ENCODE measurements at places on chromosomes 5 and 9.

- DNase-seq = no peak
These were observed 6.7 kb upstream of the CDH6 start for GRCh38 chr5:31186672-31187267.

- no peak for DNase-seq
These were observed 60.0 kb downstream of the C9orf50 start for GRCh38 chr9:129560881-129561306.

- DNase-seq = no peak
These were observed 54.3 kb downstream of the TRIP13 start for GRCh38 chr5:946720-947625.

GRCh38 chr5:110356677-110357076, 369.8 kb downstream of the TMEM232 start:
- DNase-seq = no peak

DNA sequence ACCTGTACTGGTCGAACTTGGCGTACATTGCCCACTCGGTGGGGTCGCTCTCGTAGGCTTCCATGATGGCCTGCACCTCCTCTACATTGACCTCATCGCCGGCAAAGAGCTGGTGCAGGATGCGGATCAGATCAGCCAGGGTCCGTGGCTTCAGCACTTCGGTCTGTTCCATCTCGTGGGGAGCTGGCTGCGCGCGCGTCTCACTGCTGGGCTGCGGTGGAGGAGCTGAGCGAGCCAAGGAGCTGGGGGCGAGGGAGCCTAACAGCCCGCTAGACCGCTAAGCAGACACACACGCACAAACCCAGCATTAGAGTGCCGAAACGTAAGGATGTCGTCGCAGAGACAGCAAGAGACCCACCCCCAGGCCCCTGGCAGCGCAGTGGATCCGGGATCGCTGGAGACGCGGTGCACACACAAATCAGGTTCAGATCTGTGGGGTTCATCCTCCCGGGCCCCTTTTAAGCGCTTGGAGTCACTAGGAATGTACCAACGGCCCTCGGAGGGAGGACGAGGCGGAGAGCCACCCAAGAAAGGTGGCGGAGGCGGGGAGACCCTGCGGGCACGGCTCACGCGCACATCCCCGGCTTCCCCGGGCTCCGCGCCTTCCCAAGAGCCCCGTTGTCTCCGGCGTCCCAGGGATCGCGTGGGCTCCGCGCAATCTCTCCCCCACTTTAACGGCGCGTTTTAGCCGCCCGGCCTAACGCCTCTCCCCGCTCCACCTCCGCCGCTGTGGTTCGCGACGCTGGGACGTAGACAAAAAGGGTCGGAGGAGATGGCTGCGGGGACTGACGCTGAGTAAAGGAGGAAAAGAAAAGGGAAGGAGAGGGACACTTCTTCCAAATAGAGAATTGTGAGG, at the start of gene CDO1:
Gene CDO1 (minus strand): TSS at position 434 of the 856 bp plus-strand sequence. CDS start 262 bp downstream, at position 172.
- DNase-seq = no peak

DNA sequence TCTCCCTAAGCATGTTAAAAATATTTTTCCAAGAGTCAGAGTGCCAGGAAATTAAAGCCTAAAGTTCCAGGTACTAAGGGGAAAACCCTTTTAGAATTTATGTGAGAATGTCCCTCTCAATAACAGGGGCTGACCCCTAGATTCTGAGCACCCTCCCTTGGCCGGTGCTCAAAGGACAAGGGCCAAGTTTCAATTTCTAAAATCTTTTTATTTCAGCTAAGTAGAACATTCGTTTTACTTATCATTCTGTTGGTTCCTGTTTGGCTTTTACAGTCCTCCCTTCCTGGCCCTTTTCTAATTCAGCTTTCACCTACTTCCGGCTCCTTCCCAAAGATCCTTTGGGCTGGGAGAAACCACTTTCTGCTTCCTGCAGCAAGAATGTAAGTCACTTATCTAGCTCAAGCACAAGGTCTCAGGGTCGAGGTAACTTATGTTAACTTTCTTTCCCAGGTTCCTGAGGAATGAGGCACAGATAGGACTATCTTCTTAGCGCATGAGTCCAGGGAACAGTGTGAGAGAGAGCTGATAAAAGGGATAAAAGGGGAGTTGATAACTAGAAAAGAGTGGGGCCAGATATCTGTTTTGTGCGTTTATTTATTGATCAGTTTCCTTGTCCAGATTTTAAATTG, 34.6 kb upstream of the F2RL2 start:
- DNase-seq = no peak

DNA sequence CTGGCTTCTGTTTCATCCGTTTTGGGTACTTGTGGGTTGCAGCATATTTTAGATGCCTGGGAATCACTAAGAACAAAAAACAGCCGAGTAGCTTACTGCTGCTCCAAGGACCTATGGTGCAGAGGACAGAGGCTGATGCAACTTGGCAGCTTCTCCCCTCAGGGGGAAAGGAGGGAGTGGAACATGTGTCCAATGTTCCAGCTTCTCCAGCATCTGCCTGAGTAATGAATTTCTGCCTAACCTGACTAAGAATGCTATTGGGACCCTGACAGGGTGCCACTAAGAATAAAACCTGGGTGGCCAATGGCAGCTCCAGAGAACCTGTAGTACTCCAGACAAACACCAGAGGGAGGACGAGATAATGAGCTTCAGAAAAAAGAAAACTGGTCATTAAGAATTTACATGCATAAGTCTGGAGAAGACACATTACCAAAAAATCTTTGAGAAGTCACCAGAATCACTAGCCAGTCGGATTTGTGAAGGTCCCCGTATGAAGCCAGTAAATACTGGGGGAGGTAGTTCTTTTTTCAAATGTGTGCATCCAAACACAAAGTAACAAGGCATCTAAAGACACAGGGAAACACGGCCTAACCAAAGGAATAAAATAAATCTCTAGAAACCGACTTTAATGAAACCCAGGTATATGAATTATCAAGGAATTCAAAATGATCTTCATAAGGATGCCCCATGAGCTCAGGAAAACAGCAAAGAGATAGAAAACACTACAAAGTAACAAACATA, 293.5 kb downstream of the HINT1 start:
- no peak for DNase-seq

DNA sequence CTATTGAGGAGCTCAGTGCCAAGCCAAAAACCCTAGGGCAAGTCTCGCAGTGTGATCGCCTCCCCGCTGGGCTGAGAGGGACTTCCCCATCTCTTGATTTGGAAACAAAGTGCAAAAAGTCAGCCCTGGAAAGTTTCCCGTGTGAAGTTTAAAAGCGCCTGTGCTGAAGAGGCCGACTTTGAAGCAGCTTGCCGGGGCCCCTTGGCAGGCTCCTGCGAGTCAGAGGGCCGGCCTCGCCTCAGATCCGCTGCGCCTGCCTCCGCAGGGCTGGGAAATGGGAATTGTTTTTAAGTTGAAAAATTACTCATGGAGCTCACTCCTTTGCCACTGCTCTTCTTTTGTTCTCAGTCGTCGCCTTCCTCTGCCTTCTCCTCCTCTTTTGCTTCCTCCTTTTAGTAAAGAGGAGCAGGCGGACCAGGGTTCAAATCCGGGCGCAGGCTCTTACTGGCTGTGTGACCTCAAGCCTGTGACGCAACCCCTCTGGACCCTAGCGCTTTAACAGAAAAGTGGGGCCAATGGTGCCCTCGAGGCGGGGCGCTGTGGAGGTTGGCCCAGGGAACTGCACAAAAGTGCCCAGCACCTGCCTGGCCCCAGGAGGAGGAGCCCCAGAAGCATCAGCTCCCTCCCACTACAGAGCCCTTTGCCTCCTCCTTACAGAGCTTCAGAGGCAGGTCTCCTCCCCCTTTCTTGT, 14.7 kb upstream of the LHX2 start:
- DNase-seq = no peak

DNA sequence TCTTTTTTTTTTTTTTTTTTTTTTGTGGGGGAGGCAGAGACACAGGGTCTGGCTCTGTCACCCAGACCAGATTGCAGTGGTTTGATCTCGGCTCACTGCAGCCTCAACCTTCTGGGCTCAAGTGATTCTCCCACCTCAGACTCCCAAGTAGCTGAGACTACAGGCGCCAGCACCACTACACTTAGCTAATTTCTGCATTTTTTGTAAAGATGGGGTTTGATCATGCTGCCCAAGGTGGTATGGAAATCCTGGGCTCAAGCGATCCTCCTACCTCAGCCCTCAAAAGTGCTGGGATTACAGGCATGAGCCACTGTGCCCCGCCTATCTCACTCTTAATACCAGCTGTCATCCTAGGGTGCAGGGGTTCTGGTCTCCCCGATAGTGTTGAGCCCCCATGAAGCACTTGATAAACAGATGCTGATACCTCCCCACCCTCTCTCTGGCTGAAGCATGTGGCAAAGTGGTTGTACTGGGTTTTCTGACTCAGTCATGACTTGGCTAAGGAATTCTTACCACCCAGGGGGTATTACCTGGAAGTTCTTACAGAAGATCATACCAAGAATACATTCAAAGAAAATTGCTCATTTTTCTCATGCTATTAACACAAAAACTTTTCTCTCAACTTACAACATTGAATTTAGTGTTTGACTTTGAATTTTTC, 110.2 kb upstream of the DAPK1 start:
- no peak for DNase-seq

DNA sequence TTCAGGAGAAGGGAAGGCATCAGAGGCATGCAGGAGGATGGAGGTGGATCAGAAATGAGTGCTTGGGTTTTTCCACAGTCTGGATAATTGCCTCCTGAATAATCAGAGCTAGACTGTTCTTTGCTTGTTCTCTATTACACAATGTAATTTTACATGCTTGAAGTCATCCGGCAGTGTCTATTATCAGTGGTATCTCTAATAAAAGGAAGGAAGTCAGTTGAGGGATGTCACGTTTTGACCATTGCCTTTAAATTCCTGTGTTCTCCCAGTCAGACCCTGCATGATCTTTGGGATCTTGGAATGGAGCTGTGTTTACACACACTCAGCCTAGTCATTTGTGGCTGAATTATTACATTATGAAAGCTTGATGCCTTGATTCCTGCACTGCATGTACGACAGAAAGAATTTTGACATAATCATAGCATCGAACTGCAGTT, 91.0 kb downstream of the PDE8B start:
- no peak for DNase-seq
